HCEC 1CT (cell line): ENCODE measurements at places on chromosomes 6 and 20.

- no peak for DNase-seq
These were observed 48.9 kb upstream of the RALGAPA2 start for GRCh38 chr20:20761301-20761700.

DNA sequence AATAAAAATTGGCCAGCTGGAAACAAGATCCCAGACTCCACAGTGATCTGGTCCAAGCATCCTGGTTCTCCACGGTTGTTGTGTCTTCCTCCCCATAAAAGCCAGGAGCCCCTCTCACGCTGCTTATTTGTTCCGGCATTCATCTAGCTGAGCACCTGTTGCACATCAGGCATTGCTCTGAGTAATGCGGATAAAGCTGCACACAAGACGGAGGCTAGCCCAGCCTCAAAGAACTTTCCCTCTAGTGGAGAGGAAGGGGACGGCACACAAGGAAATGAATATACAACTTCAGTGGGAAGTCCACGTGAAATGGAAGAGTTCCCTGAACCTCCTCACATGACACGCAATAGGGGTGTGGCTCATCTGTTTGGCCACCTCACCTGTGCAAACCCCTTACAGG lies 30.3 kb upstream of the NXT1 start:
- DNase-seq = peak; percentile 45

DNA sequence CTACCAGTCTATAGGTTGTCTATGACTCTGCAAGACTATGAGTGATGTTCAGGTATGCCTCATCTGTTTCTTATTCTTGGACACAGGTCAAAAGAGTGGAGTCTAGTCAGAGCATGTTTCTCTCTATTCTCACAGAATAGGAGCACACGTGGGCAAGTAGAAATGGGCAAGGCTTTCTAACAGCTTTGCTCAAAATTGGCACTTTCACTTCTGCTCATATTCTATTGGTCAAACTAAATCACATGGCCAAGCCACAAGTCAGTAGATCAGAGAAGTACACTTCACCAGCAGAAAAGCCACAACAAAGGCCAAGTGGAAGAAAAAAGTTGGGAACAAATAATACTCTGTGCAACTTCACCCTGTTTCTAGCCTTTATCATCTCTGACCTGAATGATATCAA lies 354.5 kb upstream of the SYNCRIP start:
- DNase-seq = no peak

DNA sequence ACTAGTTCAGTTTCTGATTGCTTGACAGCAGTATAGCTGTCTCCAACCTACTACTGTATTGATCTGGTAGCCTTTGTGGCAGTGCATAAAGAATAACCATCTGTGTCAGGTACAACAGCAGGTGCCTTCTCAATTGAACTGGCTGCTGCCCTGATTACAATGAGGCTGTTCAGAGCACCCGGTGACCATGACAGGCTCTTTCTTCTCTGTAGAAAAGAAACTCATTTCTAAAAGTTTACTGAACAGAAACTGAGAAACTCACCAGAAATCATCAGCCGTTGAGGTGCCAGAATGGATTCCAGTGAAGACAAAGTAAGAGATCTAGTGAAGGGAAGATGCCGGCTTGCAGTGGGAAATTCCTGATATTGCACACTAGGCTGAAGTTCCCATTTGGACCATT lies 954.4 kb downstream of the PHF3 start:
- no peak for DNase-seq

GRCh38 chr6:24547243-24547642 lies 52.5 kb downstream of the ALDH5A1 start:
- DNase-seq = no peak

GRCh38 chr20:34798871-34799270 lies 26.6 kb downstream of the NCOA6 start:
- no peak for DNase-seq

- DNase-seq = no peak
These were observed 115.3 kb downstream of the SYNDIG1 start for GRCh38 chr20:24584538-24585356.

DNA sequence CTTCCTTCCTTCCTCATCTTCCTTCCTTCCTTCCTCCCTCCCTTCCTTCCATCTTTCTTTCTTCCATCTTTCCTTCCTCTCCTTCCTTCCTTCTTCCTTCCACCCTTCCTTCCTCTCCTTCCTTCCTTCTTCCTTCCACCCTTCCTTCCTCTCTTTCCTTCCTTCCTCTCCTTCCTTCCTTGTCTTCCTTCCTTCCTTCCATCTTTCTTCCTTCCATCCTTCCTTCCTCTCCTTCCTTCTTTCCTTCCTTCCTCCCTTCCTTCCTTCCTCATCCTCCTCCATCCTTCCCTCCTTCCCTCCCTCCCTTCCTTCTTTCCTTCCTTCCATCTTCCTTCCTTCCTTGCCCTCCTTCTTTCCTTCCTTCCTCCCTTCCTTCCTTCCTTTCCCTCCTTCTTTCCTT lies 361.4 kb upstream of the TSHZ2 start:
- DNase-seq = no peak

DNA sequence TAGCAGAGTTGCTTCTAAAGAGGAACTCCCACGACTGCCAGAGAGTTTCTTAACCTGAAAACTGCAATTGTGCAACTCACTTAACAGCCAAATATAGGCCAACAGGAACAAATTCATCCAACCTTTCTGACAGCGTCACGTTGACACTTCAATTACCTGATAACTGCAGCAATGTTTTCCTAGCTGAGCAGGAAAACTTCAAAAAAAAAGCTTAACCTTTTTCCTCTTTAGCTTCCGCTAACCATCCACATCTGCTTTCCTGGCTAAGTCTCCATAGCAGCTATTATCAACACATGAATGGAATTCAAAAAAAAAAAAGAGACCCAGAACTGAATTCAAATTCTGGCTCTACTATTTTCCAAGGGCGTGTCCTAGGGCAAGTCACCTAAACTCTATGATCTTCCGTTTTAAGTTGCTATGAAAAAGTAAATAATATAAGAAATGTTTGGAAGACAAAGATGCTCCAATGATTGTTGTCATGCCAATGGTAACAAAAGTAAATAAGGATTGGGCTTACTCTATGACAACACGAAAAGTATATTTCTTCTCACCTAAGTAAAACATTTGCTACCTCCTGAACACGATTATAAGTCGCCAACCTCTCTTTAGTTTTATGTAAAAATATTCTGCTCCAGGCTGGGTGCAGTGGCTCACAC lies 524.6 kb upstream of the JARID2 start:
- DNase-seq = no peak

DNA sequence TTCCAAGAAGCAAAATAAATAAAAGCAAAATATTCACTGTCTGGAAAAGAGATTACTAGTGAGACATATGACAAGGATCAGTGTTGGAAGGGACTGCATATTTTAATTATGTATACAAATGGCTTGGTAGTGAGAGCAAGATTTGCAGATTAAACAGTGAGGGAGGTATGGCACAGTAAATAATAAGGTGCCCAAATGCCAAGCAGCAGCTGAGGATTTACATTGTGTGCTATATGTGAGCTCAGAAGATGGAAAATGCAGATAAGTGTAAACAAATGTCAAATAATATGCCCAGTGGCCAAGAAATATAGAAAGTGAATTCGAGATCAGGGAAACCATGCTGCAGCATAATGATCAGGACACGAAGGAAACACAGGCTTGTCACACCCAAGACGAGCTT lies 173.8 kb upstream of the NRSN1 start:
- DNase-seq = no peak

- DNase-seq = no peak
These were observed 26.7 kb downstream of the NTSR1 start for GRCh38 chr20:62735331-62735821.

GRCh38 chr20:50066161-50066834 lies 46.7 kb downstream of the UBE2V1 start:
- DNase-seq = no peak

DNA sequence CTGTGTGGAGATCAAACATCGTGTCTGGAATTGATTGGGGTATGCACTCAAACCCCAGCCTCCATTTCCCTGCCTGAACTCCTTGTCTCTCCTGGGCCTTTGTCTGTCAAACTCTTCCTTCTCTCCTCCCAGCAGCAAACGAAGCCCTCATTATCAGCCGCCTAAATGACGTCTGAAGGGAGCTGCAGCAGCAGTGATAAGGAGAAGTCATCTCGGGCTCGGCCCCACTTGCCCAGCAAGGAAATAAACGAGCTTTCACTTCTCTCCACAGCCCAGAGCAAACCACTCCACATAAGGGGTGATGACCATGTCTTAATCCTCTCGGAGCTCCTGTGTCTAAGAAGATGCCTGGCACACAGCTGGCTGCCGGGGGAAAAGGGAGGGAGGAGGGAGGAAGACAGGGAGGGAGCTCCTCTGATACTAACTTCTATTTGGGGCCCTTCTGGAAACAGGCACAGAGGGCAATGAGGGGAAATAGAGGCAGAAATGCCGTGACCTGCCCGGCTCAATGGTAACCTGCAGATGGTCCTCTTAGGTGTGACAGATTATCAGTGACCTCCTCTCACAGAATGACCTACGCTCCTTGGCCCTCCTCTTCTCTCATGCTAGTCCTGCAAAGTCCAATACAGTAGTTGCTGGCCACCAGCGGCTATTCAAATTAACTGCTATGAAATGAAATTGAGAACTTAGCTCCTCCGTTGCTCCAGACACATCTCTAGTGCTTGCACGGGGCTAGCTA lies 100.4 kb downstream of the PXDC1 start:
- DNase-seq = no peak

DNA sequence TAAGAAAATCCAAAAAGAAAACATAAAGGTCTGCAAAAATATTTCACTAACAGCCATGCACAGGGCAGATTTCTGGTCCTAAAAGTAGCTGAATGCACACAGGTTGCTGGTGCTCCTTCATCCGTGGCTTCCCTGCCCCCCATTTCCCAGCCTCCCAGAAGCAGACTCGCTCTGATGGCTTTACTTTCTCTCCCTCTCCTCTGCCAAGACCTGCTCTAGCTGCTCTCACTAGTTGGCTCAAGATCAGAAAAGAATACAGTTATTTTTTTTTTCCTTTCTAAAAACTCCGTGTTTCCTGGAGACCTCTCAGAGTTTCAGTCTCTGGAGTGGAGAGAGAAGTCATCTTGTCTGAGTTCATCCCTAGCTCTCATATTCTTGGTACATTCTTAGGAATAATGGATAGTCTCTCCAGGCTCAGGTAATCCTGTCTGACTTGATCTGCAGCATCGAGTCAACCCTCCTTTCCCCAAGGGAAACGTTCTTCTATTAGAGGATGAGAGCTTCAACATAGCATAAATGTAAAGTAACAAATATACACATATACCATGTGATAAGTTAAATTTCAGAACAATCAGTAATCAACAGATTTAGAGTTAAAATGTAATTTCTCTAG lies 214.2 kb downstream of the TBC1D7 start:
- DNase-seq = no peak

- DNase-seq = no peak
These were observed 199.4 kb upstream of the ZNF217 start for GRCh38 chr20:53792946-53793536.

DNA sequence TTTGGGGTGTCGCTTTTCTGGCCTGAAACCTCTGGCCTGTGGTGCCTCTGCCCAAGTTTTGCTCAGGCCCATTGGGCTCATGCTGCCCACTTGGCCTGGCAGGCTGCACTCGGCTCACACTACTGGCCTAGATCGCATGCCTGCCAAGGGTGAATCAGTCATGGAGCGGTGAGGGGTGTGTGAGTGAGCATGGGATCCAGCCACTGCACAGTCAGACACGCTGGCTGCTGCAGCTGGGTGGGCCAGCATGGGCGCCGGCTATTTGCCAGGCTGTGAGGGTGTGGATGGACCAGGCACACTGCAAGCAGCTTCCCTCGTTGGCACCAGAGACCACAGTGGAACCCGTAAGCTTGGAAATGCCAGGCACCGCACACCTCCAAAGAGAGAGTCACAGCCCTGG lies 145.4 kb upstream of the CNR1 start:
- no peak for DNase-seq

DNA sequence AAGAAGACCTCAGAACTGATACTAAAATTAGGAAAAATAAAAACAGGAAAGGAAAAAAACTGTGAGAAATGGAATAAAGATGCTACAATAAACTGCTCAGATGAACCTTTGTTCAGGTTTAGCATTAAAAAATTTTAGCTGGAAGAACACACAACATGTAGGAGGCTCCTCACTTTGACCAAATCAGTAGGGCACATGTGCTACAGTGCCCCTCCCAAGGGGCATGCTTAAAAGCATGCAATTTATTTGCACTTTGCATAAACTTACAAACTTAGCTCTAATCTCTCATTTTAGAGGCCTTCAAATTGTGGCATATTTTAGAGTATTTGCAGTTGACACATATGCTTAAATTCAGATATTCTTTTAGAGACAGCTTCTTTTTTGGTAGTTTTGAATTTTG lies 570.2 kb downstream of the UTRN start:
- DNase-seq = no peak
